ENCODE measurements at places on chromosomes 13 and 19.

DNA sequence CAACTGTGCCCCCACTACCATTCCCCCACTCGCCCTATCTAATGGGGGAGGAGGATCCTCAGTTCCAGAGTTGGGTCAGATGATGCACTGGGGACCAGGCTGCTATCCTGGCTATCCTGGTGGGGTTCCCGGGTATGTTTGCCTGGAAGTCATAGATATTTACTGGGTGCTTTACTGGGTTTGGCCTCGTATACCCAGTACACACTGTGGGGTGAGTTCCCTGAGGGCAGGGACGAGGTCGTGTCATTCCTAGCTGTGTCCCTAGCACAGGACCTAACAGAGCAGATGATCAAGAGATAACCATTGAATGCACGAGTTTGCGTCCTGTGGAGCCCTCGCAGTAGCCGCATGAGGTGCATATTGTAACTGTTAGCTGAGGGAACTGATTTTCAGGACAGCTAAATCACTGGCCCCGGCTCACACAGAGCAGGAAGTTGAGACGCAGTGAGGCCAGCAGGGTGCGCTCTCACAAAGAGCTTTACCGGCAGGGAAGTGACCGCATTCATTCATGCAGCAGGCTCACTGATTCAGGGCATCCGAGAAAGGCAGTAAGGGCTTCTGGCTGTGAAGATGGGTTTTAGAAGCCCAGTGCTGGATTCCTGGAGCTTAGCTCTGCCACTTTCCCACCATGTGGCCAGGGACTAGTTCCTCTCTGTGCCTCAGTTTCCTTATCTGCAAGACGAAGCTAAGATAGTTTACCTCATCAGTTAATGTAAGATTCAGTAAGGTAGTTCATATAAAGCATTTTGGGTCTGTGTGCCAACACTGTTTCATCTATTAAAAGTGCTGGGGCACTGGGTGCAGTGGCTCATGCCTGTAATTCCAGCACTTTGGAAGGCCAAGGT is 6.0 kb downstream of the RUVBL2 start:
- peak; percentile 59 for DNase-seq

GRCh38 chr13:110426735-110427134 is 119.7 kb downstream of the COL4A2 start:
- no peak for DNase-seq

DNA sequence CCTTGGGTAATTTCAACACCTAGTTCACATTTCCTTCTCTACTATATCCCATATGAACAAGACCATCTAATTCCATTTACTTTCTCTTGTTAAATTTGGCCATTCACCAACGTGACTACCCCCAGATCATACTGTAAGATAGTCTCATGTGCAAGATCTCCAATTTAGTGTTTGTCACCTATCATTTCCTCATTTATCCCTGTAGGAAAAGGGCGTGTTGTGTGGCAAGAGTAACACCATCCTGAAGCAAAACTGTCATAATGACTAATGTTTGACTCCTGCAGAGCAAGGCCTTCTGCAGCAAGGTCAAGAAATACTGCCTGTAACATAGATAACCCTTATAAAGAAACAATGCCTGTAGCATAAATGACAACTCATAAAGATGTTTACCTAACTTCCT is 51.3 kb downstream of the SUCLA2 start:
- DNase-seq: no peak

GRCh38 chr19:3981736-3982681 is 3.3 kb downstream of the EEF2 start:
- DNase-seq: no peak

DNA sequence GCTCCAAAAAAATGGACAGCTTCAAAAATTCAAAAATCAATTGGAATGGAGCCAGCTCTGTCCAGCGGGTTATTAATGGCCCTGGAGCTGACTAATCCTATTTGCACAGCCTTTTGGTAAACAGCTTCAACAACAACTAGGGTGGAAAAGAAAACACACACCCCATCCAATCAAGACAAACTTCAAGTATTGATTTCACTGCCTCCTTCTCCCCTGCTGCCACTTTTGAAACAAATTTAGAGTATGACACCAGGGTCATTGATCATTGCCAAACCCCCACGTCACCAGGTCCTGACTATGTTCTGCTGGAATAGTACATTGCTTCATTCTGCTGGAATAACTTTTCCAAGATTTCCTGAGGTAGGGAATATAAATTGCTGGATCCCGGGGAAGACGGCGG is 56.8 kb upstream of the GTF3A start:
- no peak for DNase-seq

DNA sequence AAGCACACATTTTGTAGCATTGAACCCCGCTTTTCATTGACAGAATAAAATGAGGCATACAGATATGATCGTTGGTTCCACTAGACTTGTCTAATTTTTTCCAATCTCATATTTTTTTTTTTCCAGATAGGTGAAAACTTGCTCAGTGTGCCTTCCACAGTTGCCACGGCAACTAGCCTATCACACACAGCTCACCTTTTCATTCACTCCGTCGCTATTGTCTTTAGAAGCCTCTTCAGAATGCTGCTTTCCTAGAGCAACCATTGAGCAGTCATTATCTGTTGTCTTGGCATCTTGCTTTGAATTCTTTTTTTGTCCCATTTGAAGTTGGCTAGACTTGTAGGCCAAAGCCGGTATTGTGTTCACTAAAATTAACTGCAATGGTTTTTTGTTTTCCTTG is 37.7 kb upstream of the ESD start:
- DNase-seq: no peak

GRCh38 chr13:94479616-94480015 is at the start of gene DCT:
DCT (minus strand) TSS chr13:94479682; CDS start chr13:94479255, 427 bp downstream.
- DNase-seq: no peak

DNA sequence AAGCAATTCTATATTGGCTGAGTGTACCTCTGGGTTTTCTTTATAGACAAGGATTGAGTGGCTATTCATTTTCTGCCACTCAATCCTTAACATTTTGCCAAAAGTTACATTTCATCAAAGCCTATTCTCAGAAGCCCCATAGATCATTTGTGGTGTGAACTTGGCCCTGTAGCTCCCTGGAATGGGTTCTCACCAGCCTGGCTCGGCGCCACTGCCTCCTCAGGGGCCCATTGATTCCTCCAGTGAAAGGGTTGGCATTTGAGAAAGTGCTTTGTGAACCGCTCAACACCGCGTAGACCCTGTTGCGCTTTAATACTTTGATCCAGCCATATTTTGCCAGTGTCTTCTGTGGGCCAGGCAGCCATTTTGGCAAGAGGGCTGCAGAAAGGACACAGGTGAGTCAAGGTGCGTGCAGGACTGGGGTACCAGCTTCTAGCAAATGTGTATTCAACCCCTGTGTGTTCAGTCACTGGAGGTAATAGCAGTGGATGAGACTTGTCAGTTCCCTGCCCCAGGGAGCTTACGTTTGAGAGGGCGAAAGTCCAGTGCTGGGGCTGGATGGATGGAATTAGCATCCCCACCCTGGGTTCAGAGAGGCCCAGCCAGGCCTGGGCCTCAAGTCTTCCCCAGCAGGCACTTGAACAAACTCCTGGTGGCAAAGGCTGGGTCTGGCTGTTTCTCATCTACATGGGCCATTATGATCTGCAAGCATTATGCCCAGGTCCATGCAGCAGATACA is 3.8 kb downstream of the RAB8A start:
- no peak for DNase-seq

All from effector memory CD8-positive, alpha-beta T cell (primary cell).